WERI-Rb-1 (cell line): ENCODE measurements at places on chromosomes 1 and 21.

- no peak for DNase-seq
Measured at GRCh38 chr1:2228157-2228594, at the start of gene SKI. TSS of gene SKI (plus strand) at chr1:2228319. CDS start at chr1:2228767, 448 bp downstream.

- no peak for DNase-seq
Measured at GRCh38 chr1:222653178-222653827, 35.4 kb downstream of the MIA3 start.

DNA sequence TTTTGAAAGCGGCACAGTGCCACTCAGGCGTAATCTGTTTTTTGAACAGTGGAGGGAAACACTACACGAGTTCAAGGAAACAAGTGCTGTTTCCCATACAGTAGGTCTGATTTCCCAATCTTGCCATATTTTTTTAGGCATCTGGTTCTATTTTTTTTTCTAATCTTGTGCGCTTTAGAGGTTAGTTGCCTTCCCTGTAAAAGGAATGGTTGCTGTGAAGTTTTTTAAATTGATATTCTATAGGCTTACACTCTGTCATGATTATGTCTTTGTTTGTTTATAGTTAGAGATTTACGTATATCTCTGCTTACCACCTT is 1.2 kb downstream of the NASP start:
- DNase-seq, result no peak

- no peak for DNase-seq
Measured at GRCh38 chr21:42705746-42706374, 52.4 kb downstream of the PDE9A start.

DNA sequence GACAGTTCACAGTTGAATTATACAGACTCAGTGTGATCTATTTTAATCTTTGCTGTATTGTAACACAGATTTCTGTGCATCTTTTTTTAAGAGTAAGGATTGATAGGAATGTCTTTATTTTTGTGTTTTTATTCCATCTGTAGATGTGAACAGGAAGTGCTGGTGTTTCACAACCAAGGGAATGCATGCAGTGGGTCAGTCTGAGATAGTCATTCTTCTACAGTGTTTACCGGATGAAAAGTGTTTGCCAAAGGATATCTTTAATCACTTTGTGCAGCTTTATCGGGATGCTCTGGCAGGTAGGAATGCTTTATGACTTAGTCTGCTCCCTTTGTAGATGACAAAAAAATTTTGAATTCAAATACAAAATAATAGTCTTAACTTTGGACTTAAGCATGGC is 84.5 kb downstream of the CC2D1B start:
- no peak for DNase-seq

DNA sequence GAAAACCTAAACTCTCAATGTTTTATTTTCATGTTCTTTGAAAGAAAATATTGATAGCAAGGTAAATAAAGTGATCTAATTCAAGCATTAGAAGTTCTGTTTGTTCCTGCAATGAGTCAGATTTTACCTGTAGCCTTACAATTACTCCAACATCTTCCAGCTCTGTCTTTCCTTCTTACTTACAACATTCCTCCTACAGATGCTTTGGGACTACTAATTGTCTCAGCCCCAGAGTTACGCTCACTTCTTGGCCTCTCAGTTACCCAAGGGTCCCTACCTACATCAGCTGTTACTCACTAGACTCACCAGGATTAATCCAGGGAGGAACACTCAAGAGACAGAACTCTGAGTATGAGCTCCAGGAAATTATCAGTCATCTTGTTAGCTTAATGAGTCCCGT is 26.4 kb downstream of the OR14A16 start:
- DNase-seq, result no peak

GRCh38 chr1:175179837-175180590 is 12.6 kb downstream of the KIAA0040 start:
- no peak for DNase-seq
